ENCODE measurements at places on chromosomes 6 and 20.

DNA sequence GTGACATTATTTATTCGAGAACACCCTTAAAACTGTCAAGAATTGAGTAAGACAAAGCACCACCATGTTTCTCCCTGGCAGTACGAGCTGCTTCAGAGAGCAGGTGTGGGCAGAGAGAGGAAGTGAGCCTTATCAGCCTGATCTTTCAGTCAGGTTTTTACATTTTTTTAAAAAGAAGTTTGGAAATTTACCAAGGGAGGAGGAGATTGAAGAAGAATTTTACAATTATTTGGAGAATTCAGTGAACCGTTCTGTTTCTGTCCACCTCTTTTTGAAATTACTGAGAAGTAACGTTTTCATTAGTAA lies 75.5 kb downstream of the ZDHHC14 start:
- no peak for DNase-seq

- no peak for DNase-seq
Measured at GRCh38 chr6:155177363-155177961, 86.4 kb upstream of the CLDN20 start.

GRCh38 chr6:12115492-12115891 lies 103.4 kb downstream of the HIVEP1 start:
- DNase-seq, result no peak

- DNase-seq, result no peak
Measured at GRCh38 chr6:15426395-15426794, 180.5 kb downstream of the JARID2 start.

DNA sequence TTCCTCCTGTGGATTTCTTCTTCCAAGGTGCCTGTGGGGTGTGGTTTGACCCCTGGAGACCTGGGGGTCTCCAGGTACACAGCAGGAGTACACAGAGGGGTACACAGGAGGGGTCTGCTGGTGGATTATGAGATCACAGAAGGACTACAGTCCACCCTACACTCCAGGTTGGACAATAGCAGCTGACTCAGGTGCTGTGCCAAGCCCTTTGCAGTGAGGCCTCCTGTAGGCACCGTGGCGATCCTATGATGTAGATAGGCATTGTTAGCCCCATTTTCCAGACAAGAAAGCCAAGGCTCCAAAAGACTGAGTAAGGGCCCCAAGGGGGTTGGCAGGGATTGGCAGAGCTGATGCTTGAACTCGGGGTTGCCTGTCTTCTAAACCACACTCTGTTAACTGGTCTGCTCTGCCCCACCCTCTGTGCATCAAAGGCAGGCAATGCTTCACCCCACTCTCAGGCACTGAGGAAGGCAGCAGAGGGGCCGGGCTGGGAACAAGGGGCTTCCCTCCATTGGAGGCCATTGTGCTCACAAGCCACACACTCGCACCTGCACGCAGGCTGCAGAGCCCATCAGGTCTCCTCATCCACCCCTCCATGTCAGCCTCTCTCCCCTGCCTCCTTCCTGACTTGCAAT lies 77.5 kb upstream of the SIRPA start:
- DNase-seq, result no peak

DNA sequence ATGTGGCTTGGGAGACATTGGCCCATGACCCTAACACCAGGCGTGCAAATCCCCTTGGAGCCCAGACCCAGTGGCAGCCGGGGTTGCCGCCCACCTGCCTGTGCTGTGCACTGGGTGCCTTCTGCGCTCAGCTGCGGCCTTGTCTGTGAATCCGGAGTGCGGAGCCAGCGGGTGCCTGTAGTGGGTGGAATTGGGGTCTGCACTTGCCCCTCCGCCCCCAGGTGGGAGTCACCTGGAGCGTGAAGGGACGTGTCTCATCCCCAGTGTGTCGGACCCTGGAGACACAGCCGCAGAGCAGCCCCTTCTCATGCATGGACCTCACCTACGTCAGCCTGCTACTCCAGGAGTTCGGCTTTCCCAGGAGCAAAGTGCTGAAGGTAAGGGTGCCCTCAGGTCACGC lies 22.9 kb upstream of the PYGB start:
- DNase-seq, result no peak

- no peak for DNase-seq
Measured at GRCh38 chr6:156850353-156850752, 73.2 kb downstream of the ARID1B start.

- DNase-seq, result no peak
Measured at GRCh38 chr20:31894980-31895675, 24.7 kb downstream of the TTLL9 start.
